ENCODE measurements at places on chromosomes 7 and 10. TPM values are rescaled to one million over a fixed set of nuclear protein-coding genes. Genes with fewer than 3 reads are reported as not detected.

DNA sequence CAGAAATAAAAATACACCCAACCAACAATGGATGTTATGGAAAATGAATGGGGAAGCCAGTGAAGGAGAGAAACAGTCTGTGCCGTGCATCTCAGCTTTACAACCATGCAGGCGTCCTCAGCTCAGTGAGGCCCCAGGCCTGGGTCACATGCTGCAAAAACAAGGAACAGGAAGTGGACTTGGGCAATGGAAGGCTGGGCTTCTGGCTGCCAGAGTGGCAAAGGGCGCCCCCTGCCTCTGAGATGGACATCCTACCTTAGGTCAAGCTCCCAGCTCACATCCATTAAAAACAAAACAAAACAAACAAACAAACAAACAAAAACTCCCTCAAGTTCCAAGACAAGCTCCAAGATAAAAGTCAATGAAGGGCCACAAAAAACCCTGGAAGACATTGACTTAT is 54.7 kb upstream of the AFAP1L2 start:
- H3K27me3 ChIP-seq = 0 out of 2 replicates have a peak, but pooled peaks cover 13% of the 10 kb centered on the region
- H3K4me3 ChIP-seq = no peak overlapping the region
- H3K4me1 ChIP-seq = no peaks in the 10 kb centered on the region
- DNase-seq = peak; percentile 24
- H3K36me3 ChIP-seq = no peaks in the 10 kb centered on the region

Gene KIF5B
- total RNA-seq = 137 TPM

GRCh38 chr10:132648072-132648850 is 110.7 kb downstream of the INPP5A start:
- H3K4me1 ChIP-seq = no peaks in the 10 kb centered on the region
- H3K36me3 ChIP-seq = no peaks in the 10 kb centered on the region
- H3K27ac ChIP-seq = no peak overlapping the region

- H3K27ac ChIP-seq = no peak overlapping the region
- H3K4me3 ChIP-seq = no peak overlapping the region
- H3K4me1 ChIP-seq = no peaks in the 10 kb centered on the region
- no peak for DNase-seq
Observed at GRCh38 chr10:113213035-113213434, 263.0 kb downstream of the TCF7L2 start.

- H3K4me3 ChIP-seq = no peak overlapping the region
- H3K4me1 ChIP-seq = peaks cover 4% of the 10 kb centered on the region
- no peak overlapping the region for H3K27ac ChIP-seq
- peak; percentile 45 for DNase-seq
- no peaks in the 10 kb centered on the region for H3K36me3 ChIP-seq
Observed at GRCh38 chr10:5971315-5971832, 6.0 kb downstream of the IL15RA start.

- 0 out of 2 replicates have a peak, but pooled peaks cover 5% of the 10 kb centered on the region for H3K36me3 ChIP-seq
- no peak overlapping the region for H3K4me3 ChIP-seq
- H3K4me1 ChIP-seq = no peaks in the 10 kb centered on the region
- no peak for DNase-seq
- no peaks in the 10 kb centered on the region for H3K27me3 ChIP-seq
Observed at GRCh38 chr7:74527842-74528241, 74.1 kb downstream of the GTF2IRD1 start.

GRCh38 chr7:136213012-136213411 is 235.9 kb upstream of the MTPN start:
- no peaks in the 10 kb centered on the region for H3K4me1 ChIP-seq
- no peaks in the 10 kb centered on the region for H3K27me3 ChIP-seq
- no peak overlapping the region for H3K27ac ChIP-seq
- H3K4me3 ChIP-seq = no peak overlapping the region
- no peak for DNase-seq

Gene ZNF398
- 8.1 TPM for total RNA-seq

DNA sequence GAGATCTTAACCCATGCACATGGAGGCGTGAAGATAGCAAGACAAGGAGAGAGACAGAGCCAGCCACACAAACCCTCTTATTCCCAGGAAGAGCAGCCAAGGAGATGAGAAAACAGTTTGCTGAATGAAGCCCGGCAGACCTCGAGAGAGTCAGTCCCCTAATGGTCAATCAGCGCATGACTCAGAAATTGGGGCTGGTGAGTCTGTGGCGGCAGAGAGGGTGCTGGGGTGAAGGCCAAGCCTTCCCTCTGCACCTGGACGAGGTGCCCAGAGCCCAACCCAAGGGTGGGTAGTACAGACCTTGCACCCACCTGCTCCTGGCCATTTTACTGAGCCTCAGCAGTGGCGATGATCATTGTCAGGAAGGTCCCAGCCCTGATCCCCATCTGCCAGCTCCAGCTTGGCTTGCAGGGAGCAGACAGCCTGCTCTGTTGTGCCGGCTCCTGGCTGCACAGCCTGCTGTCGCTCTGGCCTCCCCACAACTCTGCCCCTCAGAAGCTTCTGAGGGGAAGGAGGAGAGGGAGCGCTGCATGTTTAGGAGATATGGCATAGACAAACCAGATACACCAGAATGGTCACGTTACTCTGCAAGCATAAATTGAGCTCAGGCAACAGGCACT is 256.6 kb downstream of the RPS24 start:
- H3K4me1 ChIP-seq = no peaks in the 10 kb centered on the region
- no peaks in the 10 kb centered on the region for H3K27me3 ChIP-seq
- DNase-seq = peak; percentile 29
- H3K27ac ChIP-seq = no peak overlapping the region
- H3K4me3 ChIP-seq = no peak overlapping the region
- H3K36me3 ChIP-seq = no peaks in the 10 kb centered on the region

Gene ANXA8
- 3.7 TPM for total RNA-seq

DNA sequence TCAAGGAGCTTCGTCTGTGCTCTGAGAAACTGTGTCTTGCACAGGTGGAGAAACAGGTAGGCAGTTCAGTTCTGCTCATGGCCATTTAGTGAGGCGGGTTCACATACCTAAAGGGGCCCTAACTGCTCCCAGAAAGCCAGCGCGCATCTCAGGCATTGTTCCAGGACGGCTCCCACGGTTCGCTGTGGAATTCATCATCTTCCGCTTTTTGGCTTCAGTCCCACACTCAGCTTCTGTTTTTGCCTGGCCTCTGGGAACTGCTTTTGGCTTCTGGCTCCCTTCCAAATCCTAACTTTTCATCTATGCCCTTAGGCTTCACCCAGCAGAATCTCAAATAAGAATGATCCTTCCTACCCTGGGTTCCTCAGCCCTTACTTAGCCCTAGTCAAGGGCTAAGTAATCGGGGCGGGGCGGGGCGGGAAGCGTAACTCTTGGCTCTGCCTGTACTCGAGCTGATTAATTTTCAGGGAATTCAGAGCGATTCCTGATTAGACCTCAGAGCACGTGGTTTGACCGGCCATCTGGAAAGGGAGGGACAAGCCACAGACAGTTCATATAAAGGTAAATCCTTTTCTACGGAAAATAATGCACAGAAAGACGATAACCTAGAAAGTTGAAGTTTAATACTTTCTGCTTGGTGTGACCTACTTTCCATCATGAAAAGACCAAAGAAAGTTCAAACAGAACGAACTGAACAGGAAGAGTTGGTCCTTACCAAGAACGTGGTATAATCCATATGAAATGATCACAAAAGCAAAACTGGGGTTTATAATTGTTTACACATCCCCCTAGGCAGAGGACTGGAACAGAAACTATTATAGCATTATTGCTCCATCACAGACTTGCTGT is 105.7 kb downstream of the ST8SIA6 start:
- peak overlapping the region; percentile 62 for H3K4me3 ChIP-seq
- no peaks in the 10 kb centered on the region for H3K27me3 ChIP-seq
- peak overlapping the region; percentile 63 for H3K27ac ChIP-seq
- H3K36me3 ChIP-seq = no peaks in the 10 kb centered on the region

- H3K4me3 ChIP-seq = no peak overlapping the region
- H3K36me3 ChIP-seq = no peaks in the 10 kb centered on the region
- peaks cover 35% of the 10 kb centered on the region for H3K4me1 ChIP-seq
Observed at GRCh38 chr10:44261296-44261695, 123.6 kb downstream of the CXCL12 start.

Gene C10orf105
- not detected for total RNA-seq

Gene PRSS37
- not detected for total RNA-seq

- no peaks in the 10 kb centered on the region for H3K27me3 ChIP-seq
- H3K4me1 ChIP-seq = peaks cover 25% of the 10 kb centered on the region
- H3K36me3 ChIP-seq = peaks cover 38% of the 10 kb centered on the region
- H3K27ac ChIP-seq = no peak overlapping the region
- DNase-seq = no peak
- no peak overlapping the region for H3K4me3 ChIP-seq
Observed at GRCh38 chr7:148732862-148733261, 34.2 kb downstream of the CUL1 start.

- H3K27me3 ChIP-seq = no peaks in the 10 kb centered on the region
- H3K4me1 ChIP-seq = peaks cover 9% of the 10 kb centered on the region
- DNase-seq = no peak
- no peak overlapping the region for H3K4me3 ChIP-seq
- no peak overlapping the region for H3K27ac ChIP-seq
Observed at GRCh38 chr10:69818676-69819239, 17.1 kb downstream of the COL13A1 start.

- DNase-seq = no peak
- no peaks in the 10 kb centered on the region for H3K27me3 ChIP-seq
- no peak overlapping the region for H3K4me3 ChIP-seq
- no peaks in the 10 kb centered on the region for H3K4me1 ChIP-seq
- H3K36me3 ChIP-seq = no peaks in the 10 kb centered on the region
Observed at GRCh38 chr10:55820478-55820877, 540.6 kb downstream of the ZWINT start.
